Heart right ventricle (tissue), 16 donors: ENCODE measurements at places on chromosomes 4 and X.

DNA sequence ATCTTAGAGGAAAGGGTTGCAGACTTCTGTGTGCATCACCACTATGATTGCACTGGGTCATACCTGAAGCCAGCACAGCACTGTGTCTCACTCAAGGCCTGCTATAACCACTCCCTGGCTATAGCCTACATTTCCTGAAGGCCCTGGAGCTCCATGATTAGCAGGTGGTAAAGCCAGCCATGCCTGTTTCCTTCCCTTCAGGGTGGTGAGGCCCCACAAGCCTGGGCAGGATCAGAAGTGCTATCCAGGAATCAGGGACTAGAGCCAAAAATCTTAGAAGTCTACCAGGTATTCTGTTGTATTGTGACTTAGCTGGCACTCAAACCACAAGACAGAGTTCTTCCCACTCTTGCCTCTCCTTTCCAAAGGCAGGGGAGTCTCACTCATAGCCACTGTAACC is 734.6 kb downstream of the GLUD2 start:
- H3K36me3 ChIP-seq, result no peaks in the 10 kb centered on the region
- H3K27me3 ChIP-seq, result no peaks in the 10 kb centered on the region
- H3K4me1 ChIP-seq, result no peaks in the 10 kb centered on the region
- no peak overlapping the region for H3K27ac ChIP-seq

DNA sequence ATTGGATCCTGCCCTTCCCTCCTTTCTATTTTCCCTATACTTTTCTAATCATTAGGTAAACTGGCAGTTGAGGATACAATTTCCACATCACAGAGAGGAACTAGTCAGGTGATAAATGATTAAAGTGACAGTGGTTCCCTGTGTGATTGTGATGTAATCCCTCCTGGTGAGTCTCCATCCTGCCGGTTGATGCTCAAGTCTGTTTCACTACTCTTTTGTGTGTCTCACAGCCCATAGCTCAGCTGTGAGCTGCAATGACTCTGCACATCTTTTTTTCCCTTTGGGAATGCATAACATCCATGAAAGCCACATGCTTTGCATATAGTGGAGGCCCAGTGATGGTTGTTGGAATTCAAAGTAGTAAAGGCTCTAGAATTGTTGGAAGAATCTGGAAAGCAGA is 60.4 kb downstream of the CCNI start:
- H3K36me3 ChIP-seq, result peaks cover 69% of the 10 kb centered on the region
- H3K4me1 ChIP-seq, result peaks cover 42% of the 10 kb centered on the region
- H3K4me3 ChIP-seq, result no peak overlapping the region
- no peak for DNase-seq

DNA sequence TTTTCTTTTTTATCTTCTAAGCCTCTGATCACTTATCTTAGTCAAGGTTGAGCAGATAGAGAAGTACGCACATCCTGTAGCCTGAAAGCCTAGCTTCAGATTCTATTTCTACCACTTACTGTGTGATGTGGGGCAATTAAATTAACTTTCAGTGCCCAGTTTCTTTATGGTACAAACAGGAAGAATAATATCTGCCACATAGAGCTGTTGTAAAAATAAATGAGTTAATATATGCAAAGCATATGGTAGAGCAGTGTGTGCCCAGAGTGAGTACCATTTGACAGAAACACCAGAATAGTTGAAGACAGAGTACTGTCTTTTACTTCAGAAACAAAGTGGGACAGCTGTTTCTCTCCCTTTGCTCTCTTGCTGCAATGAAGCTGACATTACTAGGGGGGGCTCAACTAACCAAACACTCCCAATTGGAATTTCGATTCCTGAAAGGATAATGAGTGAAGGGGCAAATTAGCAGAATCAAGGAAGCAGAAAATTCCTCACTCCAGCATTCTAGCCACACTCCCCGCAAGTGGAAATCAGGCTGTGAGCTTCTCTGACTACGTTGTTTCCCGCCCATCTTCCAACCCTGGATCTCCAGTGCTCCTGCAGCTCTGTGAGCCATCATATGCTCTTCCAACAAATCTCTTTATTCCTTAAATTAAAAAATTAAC is 80.4 kb downstream of the MAPK10 start:
- DNase-seq, result no peak
- H3K4me1 ChIP-seq, result no peaks in the 10 kb centered on the region
- no peaks in the 10 kb centered on the region for H3K36me3 ChIP-seq
- no peak overlapping the region for H3K27ac ChIP-seq

DNA sequence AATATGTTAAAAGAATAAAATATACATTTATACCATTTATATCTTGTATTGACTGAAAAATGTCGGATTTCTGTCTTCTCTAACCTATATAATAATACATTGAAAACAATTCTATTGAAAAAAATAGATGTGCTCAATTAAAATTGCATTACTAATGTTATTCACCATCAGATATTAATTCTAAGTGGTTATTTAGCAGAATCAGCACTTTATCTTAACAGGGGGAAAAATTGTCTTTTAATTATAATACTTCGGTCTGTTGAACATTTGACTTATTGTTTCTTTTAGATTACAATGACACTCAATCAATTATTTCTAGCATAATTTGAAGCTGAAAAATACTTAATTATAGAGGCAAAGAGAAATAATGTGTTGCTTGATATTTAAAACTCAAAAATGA is 220.3 kb downstream of the PABPC4L start:
- no peaks in the 10 kb centered on the region for H3K27me3 ChIP-seq
- H3K36me3 ChIP-seq, result no peaks in the 10 kb centered on the region
- H3K4me3 ChIP-seq, result no peak overlapping the region
- DNase-seq, result no peak
- no peaks in the 10 kb centered on the region for H3K4me1 ChIP-seq
- no peak overlapping the region for H3K27ac ChIP-seq

DNA sequence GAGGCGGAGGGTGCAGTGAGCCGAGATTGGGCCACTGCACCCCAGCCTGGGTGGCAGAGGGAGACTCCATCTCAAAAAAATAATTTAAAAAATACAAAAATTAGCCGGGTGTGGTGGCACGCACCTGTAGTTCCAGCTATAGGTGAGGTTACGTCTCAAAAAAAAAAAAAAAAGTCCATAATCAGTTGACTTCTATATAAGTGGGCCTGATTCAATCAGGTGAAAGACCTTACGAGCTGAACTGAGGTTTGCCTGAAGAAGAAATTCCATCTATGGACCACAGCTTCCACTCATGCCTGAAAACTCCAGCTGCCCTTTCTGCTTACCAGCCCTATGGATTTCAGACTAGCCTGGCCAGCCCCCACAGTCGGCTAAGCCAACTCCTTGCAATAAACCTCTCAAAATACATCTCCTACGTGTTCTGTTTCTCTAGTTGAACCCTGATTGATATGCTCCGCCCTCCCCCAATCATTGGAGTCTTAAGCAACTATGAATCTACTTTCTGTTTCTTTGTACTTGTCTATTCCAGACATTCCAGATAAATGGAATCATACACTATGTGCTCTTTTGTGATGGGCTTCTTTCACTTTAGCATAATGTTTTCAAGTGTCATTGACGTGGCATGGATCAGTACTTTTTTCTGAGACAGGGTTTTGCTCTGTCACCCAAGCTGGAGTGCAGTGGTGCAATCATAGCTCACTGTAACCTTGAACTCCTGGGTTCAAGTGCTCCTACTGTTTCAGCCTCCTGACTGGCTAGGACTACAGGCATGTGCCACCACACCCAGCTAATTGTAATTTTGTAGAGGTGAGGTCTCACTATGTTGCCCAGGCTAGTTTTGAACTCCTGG is 36.6 kb downstream of the SAT1 start:
- no peaks in the 10 kb centered on the region for H3K4me1 ChIP-seq
- no peaks in the 10 kb centered on the region for H3K36me3 ChIP-seq
- no peak overlapping the region for H3K27ac ChIP-seq
- DNase-seq, result no peak
- H3K27me3 ChIP-seq, result no peaks in the 10 kb centered on the region
